ENCODE measurements at places on chromosomes 12 and 14.

DNA sequence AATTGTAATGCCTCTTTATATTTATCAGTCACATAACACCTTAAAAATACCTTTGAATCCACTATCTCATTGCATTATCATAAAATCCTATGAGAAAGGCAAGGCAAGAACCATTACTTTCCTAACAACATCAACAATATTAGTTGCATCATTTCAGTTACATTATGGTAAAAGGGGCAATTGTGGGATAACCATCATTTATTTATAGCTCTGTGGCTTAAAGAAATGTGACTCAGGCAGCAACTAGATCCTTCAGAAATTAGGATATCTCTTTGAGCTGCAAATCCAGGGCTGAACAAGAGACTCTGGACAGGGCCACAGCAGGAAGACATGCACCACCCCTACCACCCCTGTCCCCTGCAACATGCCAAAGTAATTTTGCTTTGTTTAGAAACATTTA lies 36.4 kb downstream of the EPS8 start:
- DNase-seq, result no peak

- DNase-seq, result no peak
Measured at GRCh38 chr14:38502239-38502638, 246.3 kb upstream of the CLEC14A start.

DNA sequence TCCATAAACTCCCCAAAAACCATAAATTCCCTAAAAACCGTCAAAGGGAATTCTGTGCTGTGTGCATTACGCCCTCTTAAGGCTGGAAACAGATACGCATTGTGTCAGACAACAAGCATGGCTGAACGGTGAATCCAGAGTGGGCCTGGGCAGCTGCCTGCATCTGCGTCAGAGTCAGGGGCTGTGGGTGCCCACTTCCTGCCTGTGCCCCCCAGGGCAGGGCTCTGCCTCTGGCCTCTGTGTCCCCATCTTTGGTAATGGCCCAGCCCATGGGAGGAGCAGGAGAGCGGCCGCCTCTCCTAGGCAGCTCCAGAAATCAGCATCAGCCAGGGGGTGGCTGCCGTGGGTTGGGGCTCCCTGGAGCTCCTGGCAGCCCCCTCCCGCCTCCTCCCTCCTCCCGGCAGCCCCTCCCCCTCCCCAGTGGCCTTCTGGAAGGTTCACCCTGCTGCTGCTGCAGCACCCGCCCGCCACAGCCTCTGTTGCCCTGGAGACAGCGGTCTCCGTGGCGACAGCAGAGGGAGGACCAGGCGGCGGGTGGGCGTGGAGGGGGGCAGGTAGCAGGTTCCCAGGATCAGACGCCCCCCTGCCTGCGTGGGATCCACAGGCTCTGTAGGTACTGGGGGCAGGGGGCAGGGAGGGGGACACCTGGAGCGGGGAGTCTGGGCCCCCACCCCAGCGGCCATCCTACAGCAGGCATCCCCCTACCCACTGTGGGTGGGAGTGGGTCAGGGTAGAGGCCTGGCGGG lies 5.9 kb downstream of the MMP17 start:
- no peak for DNase-seq

DNA sequence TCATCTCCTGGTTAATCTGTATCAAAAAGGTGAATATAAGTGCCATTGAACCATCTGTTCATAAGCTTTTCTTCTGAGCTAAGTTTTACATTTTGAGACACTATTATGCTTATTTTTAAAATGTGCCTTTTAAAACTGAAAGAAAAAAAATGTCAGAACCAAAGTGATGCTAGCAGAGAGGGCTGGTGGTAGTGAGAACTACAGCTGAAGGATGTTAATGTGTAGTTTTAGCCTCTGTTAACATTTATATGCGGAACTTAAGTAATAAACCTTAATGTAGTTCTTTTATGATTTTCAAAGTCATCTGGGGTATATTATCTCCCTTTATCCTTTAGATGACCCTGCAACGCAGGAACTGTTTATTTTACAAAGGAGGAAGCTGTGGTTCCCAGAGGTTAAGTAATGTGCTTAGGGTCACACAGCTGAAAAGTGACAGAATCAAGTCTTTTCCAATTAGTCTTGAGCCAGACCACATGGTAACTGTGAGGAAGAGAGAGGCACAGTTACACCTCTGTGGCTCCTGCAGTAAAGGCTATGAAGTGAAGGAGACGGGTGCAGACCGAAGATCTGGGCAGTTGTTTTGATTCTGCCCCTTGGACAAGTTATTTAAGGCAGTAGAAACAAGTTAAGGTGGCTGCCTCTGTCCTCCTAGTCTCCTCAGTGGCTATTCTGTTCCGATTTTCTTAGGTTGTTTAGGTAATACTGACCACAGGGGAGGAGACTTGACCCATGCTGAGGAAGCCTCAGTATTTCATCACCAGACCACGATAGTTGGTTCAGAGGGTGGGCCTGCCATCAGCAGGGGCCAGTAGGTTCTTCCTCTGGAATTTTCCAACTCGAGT lies 23.9 kb downstream of the GNG2 start:
- DNase-seq, result peak; percentile 42

DNA sequence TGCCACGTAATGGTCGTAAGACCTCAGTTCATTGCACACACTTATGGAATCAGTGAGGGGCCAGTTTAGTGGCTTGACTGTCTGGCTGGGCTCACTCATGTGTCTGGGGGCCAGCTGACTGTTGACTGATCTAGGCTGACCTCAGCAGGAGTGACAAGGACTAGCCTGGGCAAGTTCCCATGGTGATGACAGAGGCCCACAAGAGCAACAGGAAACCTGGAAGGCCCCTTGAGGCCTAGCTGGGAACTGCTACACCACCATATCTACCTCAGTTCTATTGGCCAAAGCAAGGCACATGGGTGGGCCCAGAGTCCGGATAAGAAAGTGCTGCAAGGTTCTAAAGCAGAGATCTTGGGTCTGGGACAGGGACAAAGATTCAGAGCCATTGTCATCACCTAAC lies 21.3 kb upstream of the RFLNA start:
- no peak for DNase-seq

- DNase-seq, result no peak
Measured at GRCh38 chr14:75318353-75318752, 39.7 kb downstream of the FOS start.

DNA sequence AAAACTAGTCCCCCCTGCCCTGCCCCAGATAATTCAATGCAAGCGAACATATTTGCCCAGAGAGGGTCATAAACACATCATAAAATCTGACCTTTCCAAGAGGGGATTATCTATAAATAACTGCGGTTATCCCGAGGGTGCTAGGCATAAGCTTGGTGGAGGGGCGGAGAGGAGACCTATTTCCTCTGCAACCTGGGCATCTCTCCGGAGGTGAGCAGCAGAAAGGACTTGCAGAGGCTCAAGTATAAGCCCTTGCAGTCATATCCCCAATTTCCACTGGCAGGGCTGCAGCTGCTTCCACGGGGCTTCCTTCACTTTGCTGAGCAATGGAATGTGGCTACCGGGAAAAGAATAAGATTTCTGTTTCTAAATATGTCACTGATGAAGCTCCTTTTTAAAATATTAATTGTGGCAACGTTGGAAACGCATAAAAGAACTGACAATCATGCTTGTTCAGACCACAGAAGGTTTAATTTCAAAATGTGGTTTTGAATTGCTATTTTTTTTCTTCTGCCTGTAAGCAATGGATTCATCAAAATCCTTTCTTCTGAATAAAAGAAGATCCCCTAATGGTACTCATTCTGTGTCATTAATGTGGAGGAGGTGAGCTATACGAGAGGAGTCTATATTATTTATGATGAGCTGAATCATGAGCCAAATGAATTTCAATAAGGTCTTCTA lies 268.9 kb upstream of the ATP2B1 start:
- no peak for DNase-seq

Measured in left renal pelvis (tissue), 4 donors.